ENCODE measurements at places on chromosomes 3 and 15.

DNA sequence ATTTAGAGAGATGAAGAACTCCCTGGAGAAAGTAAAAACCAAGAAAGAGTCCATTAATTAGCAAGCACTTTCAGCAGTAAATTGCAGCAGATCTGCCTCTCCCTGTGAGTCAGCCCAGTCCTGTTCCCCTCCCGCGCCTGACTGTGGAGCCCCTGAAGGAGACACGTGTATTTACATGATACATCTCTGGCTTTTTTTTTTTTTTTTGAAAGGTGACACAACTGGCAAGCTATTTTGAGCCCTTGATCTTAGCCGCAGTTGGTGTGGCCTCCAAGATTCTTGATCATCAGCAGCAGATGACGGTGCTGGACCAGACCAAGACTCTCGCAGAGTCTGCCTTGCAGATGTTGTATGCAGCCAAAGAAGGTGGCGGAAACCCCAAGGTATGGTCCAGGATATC is 271.8 kb upstream of the TPM1 start:
- no peak for DNase-seq

DNA sequence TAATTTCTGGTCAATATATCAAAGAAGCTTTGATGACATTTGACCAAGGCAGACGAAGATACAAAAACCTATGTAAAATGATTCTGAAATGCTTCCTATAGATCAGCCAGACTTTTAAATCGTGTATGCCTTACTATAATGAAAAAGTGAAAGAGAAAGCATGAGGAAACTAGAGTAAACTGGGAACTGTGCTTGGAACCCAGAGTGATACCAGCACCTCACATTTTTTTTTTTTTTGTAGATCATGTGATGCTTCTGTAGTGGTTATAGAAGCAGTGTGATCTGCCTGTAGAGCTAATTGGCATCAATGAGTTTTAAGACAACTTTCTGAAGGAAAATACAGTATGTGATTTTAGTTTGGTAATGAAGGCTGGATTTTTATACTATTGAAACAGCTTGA is 150.7 kb downstream of the NLGN1 start:
- no peak for DNase-seq

DNA sequence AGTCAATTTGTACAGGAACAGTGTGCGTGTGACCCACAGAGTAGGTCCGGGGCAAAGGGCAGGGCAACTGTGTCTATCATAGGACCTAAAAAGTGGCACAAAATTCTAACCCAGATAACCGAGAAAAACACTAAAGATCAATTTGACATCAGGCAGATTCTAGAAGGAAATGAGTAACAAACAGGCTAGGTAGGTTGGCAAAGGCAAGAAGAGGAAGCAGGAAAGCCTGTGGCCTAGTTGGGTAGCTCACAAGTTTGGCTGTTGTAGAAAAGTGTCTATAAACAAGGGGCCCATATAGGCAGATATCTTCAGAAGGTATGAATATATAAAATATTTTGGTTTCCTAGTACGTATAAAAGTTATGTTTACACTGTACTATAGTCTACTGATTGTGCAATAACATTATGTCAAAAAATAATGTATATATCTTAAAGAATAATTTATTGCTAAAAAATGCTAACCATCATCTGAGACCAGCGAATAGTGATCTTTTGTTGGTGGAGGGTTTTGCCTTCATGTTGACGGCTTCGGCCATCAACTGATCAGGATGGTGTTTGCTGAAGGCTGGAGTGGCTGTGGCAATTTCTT is 13.3 kb upstream of the OR5K1 start:
- DNase-seq = no peak

- no peak for DNase-seq
Observed at GRCh38 chr3:85182975-85183752, 224.4 kb downstream of the CADM2 start.

DNA sequence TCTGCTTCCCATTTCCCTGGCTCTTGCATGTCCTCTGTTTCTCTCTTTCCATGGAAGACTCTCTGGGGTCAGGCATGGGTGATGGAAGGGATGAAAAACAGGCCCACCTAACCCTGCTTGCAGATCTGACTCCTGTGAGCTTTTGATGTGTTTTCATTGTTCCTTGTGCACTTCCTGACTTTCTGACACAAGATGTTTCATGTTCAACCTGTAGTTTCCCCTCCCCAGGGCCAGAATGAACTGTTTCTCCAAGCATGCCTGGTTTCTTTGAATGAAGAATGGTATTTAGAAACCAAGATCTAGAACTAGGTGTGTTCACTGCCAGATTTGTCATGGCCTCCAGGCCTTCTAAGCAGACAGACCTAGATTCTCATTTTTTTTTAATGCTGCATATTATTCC is 36.1 kb upstream of the CRTC3 start:
- DNase-seq = no peak

GRCh38 chr3:145013931-145014330 is 1042.3 kb downstream of the DIPK2A start:
- no peak for DNase-seq

- no peak for DNase-seq
Observed at GRCh38 chr15:98776607-98777281, 128.4 kb downstream of the IGF1R start.

- DNase-seq = peak; percentile 35
Observed at GRCh38 chr15:69573815-69574475, 121.3 kb downstream of the RPLP1 start.

DNA sequence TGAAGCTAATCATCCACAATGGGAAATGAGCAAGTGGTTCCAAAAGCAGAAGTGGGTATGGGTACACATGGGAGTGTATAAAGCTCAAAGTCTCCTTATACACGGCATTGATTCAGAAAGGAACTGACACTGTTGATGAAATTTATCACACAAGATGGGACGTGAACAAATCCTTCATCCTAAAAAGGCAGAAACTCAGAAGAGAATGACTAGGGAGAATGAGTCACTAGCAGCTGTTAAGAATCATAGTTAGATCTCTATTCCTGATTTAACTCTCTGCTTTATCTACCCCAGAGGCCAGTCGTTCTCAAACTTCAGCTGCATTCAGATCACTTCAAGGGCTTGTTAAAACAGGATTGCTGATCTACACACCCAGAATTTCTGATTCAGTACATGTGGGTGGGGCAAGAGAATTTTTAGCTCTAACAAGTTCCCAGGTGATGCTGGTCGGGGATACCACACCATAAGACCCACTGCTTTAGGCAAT is 97.7 kb upstream of the PHLDB2 start:
- DNase-seq = no peak

GRCh38 chr3:168981396-168981795 is 682.1 kb downstream of the MECOM start:
- DNase-seq = no peak

Measured in nucleus accumbens (tissue), 56 donors.